GM12878 (cell line): ENCODE measurements at places on chromosomes 5 and 9. TPM values are rescaled to one million over a fixed set of nuclear protein-coding genes. Genes with fewer than 3 reads are reported as not detected.

- DNase-seq: peak; percentile 42
- no peaks in the 10 kb centered on the region for H3K27me3 ChIP-seq
- no peak overlapping the region for H3K4me3 ChIP-seq
- no peaks in the 10 kb centered on the region for H3K36me3 ChIP-seq
- no peaks in the 10 kb centered on the region for H3K4me1 ChIP-seq
These were observed 40.6 kb upstream of the ITGA2 start for GRCh38 chr5:52948418-52949076.

DNA sequence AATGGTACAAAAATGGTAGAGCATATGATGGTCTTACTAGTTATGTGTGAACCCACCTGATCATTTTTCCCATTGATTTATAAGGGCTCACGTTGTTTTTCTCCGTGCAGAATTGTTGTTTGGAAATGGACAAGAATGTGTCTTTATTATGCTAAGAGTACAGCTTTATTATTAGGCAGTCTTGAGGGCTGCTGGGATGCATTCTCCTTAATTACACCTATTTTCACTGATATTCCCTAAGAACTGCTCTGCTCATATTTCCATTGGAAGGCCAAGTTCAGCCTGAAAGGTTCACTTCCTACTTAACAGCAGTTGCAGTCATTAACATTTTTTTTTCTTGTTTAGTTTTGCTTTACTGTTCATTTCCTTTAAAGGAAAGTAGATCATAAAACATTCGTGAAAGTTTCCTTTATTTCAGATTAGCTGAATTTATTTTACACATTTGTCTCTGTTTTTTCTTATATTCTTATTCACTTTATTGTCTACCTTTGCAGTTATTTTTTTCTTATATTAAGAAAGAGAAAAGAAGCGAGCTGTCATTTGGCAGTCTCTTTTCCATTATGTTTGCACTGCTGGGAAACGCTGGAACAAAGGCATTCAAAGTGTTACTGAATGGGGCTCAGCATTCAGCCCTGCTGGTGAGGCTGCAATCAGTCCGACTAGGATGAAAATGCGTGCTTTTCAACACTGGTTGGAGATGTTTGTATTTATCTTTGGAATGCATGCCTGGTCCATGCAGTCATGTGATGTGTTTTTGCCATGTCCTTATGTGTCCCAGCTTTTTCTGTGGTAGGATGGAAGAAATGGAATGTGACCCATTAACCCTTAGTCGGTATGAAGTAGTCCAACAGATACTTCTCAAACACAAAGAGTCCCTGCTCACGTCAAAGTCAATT, 602.7 kb upstream of the ZNF608 start:
- no peaks in the 10 kb centered on the region for H3K36me3 ChIP-seq
- no peak overlapping the region for H3K27ac ChIP-seq
- H3K4me3 ChIP-seq: no peak overlapping the region

The CCNI2 gene
- total RNA-seq: 3.4 and 4.8 TPM in 2 replicates

DNA sequence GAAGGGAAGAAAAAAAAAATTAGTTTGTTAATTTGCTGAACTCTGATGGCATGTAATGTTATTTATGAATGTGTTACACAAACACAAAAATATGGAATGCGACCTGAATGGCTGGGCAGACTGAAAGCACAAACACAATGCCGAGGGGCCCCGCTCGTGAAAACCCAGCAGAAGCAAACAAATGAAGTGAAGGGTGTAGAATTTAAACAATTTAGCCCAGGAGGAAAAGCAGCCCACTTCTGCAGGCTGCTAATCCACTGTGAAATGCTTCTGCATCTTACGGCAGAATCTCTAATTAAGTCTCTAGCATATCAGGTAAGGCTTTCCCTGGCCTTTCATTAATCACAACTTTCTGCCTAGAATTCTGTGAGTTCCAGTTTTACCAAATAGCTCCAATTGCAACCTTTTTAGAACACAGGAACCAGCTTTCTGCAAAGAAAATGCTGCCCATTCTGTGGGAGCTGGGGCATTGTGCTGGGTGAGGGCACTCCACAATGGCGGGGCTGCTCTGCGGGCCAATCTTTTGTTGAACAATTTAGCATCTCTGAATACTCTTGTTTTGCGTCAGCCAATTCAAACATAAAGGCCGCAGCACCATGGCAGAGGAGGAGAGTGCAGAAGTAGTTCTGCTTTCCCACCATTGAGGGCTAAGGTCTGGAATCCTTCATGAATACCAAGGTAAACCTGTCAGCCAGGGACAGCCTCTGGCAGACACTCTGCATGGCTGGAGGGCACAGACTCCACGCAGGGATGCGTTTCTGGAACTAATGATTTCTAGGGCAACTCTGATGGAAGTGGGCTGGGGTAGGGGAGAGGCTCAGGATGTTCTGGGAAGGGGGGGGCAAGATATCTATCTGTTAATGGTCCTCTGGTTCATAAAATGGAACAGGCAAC, 66.4 kb downstream of the PTCH1 start:
- peaks cover 14% of the 10 kb centered on the region; the same call in 1 of the 2 replicates for H3K36me3 ChIP-seq
- H3K4me1 ChIP-seq: peaks cover 7% of the 10 kb centered on the region
- H3K4me3 ChIP-seq: no peak overlapping the region
- H3K27ac ChIP-seq: no peak overlapping the region
- no peak for DNase-seq
- no peaks in the 10 kb centered on the region for H3K27me3 ChIP-seq

DNA sequence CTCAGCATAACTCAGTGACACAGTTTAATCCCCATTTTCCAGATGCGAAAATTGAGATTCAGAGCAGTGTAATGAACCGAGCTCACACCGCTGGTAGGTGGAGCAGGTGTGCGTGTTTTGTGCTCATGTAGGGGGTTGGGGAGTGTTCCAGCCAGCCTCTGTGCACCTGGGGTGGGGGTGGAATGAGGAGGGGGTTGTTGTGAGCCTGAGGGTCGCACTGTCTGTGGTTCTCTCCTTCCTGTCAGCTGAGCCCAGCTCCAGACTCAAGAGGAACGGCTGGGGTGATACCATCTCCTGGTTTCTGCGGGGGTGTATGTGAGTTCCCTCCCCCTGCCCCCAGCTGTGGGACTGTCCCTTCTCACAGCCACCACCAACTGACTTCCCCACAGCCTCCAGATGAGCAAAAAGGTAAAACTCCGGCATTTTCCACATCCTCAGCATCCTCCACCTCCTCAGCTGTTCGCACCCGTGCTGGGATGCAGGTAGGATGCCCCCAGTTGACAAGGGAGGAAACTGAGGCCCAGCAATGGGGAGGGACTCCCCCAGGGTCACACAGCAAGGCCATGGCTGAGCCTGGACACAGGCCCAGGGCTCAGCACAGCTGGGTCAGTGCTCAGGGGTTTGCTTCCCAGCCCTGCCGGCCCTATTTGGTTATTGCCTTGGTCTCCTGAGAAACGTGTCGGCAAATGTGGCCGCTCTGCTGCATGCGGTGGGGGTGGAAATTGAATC, 2.1 kb downstream of the SH2D3C start:
- no peaks in the 10 kb centered on the region for H3K27me3 ChIP-seq
- peak overlapping the region; percentile 76 for H3K27ac ChIP-seq
- peaks cover 7% of the 10 kb centered on the region; the same call in 1 of the 2 replicates for H3K36me3 ChIP-seq
- no peak for DNase-seq

The IL5 gene
- not detected in 2 replicates for total RNA-seq

GRCh38 chr5:33524476-33524875, 83.7 kb downstream of the TARS1 start:
- H3K27ac ChIP-seq: no peak overlapping the region
- H3K4me3 ChIP-seq: no peak overlapping the region
- no peaks in the 10 kb centered on the region for H3K27me3 ChIP-seq
- H3K36me3 ChIP-seq: no peaks in the 10 kb centered on the region
- DNase-seq: no peak

GRCh38 chr5:4700069-4700468, 440.1 kb upstream of the ADAMTS16 start:
- no peak overlapping the region for H3K4me3 ChIP-seq
- no peak for DNase-seq
- no peaks in the 10 kb centered on the region for H3K36me3 ChIP-seq
- H3K4me1 ChIP-seq: no peaks in the 10 kb centered on the region
- no peak overlapping the region for H3K27ac ChIP-seq

DNA sequence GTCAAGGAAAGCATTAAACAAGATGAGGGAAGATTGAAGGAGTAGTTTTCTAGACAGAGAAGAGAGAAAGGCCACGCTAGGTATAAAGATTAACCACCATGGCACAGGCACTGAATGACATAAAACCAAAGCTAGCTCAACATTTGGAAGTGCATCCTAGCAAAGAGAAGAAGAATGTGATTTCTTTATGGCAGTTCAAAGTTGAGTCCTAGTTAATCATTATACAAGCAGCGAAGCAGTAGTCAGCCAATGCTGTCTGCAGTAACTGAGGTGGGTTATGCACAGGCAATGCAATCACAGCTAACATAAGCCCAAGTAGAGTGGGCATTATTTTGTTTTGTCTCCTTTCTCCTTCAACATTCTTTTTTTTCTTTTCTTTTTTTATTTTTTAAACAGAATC, 24.0 kb upstream of the ANKRD31 start:
- H3K4me1 ChIP-seq: no peaks in the 10 kb centered on the region
- no peak overlapping the region for H3K4me3 ChIP-seq
- H3K27me3 ChIP-seq: no peaks in the 10 kb centered on the region
- no peak for DNase-seq
- no peak overlapping the region for H3K27ac ChIP-seq
- no peaks in the 10 kb centered on the region for H3K36me3 ChIP-seq

The SNX30 gene
- 3.6 and 4.0 TPM in 2 replicates for total RNA-seq

GRCh38 chr9:36153746-36154145, 15.4 kb upstream of the CCIN start:
- DNase-seq: no peak
- no peaks in the 10 kb centered on the region for H3K27me3 ChIP-seq
- H3K4me3 ChIP-seq: no peak overlapping the region
- no peak overlapping the region for H3K27ac ChIP-seq

GRCh38 chr9:134968011-134968822, 50.5 kb upstream of the FCN1 start:
- no peaks in the 10 kb centered on the region for H3K4me1 ChIP-seq
- no peak for DNase-seq
- no peaks in the 10 kb centered on the region; the same call in 1 of the 2 replicates for H3K27me3 ChIP-seq
- H3K27ac ChIP-seq: no peak overlapping the region

DNA sequence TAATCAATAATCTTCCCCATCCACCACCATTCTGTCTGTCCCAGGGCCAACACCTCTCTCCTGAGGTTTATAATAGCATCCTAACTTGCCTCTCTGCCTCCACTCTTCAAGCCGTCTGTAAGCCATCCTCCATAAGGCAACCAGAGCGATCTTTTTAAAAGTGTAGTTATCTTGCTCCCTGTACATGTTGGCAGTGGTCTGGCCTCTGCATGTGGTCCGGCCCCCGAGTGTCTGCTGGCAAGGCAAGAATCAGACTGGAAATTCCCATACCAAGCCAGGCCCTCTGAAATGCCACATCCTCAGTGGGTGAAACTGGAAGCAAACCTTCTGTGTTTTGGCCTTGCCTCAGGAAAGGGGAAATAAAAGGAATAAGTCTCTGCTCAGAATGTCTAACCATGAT, 17.0 kb downstream of the TTLL11 start:
- no peak overlapping the region for H3K27ac ChIP-seq
- H3K4me1 ChIP-seq: no peaks in the 10 kb centered on the region
- H3K27me3 ChIP-seq: no peaks in the 10 kb centered on the region
- no peaks in the 10 kb centered on the region for H3K36me3 ChIP-seq
- DNase-seq: no peak
